Ovary (tissue), 10 donors: ENCODE measurements at places on chromosomes 7 and 10. TPM values are rescaled to one million over a fixed set of nuclear protein-coding genes. Genes with fewer than 3 reads are reported as not detected.

DNA sequence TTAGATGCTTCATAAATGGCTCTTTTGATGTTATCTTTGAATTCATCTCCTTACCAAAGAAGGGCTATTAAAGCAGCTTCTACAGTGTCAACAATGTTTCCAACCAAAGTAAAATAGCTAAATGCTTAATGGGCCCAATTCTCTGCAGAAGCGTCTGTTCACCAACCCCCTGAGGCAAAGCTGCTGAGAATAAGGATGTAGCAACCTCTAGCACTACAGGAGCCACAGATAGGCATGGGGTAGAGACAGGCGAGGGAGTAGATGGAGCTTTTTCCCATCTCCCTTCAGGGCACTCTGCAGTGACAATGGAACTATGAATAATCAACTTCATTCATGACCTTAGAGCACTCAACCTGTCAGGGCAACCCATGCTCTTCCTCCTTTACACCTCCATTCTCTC is 134.1 kb downstream of the FZD1 start:
- DNase-seq, result no peak

GRCh38 chr10:13733071-13733470 is 146.3 kb downstream of the PRPF18 start:
- DNase-seq, result no peak

NUDT5 gene
- 24.7 TPM for total RNA-seq

- no peak for DNase-seq
Measured at GRCh38 chr7:46108272-46108671, 187.2 kb upstream of the IGFBP3 start.
